Stimulated activated CD4-positive, alpha-beta T cell treated with anti-CD3 and anti-CD28 coated beads, Interleukin-4, amount 100 ng/mL, for 1 hour (primary cell): ENCODE measurements at places on chromosomes 2 and 18.
A peak's percentile ranks its signal among the peaks of the same experiment; 100 is the strongest.

GRCh38 chr18:24195296-24196053 is 56.6 kb downstream of the CABYR start:
- no peak for DNase-seq

- peak; percentile 26 for DNase-seq
Measured at GRCh38 chr2:207768866-207769596, 675 bp downstream of the FZD5 start.

- no peak for DNase-seq
Measured at GRCh38 chr2:62452701-62453454, 53.1 kb downstream of the TMEM17 start.

DNA sequence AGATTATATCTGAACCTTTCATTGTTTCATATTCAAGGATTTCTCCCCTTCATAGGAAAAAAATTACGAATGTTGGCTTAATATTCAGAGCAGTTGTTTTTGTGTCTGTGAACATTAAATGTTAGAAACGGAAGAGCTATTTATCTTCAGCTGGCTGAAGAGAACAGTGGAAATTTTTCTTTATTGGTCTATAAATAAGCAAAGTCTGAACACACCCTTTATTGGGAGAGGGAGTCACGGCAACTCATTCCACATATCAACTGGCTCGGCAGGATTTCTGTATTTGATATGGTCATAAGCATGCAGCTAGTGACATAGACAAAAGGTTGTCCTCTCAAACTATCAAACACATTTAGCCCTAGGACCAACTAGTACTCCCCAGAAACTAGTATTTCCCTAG is 468.4 kb upstream of the HNRNPA3 start:
- no peak for DNase-seq

DNA sequence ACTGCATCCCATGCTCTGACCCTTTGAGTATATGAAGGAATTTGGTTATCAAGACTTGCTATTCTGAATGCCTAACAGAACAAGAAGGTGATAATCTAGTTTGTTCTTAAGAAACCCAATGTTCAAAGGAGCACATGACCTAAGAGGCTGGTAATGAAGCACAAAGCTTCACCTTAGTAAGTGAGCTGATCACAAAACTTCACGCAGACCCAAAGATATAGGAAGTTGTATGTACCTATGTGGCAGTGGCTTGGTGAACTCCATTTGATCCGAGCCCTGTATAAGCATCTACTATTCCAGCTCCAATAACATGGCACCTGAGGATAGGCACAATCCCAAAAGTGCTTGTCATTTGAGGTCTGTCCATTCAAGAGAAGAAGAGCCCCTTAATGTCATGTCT is 78.6 kb downstream of the ANKRD44 start:
- DNase-seq: no peak

DNA sequence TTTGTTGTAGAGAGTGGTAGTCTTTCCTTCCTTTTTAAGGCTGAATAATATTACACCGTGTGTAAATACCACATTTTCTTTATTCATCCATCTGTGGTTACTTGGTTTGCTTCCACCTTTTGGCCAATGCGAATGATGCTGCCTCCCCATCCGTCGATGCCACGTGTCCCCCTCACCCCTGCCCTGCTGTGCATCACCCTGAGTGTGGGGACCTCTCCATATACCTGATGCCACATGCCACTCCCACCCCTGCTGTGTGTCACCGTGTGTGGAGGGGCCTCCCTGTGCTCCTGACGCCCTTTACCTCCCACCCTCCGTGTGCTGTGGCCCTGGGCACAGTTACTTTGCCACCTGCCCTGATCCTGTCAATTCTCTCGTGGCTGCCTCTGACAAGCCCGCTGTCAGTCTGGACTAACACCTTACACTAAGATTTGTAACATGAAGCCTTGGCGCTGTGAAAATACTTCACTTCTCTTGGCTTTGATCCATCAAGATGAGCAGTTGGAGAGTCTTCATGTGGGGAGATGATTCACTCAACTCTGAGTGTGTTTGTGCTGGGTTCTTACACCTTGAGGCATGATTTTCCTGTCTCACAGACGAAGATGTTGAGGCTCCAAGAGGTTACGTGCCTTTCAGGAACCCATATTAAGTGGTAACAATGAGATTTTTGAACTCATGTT is 234.0 kb downstream of the ZNF407 start:
- no peak for DNase-seq

DNA sequence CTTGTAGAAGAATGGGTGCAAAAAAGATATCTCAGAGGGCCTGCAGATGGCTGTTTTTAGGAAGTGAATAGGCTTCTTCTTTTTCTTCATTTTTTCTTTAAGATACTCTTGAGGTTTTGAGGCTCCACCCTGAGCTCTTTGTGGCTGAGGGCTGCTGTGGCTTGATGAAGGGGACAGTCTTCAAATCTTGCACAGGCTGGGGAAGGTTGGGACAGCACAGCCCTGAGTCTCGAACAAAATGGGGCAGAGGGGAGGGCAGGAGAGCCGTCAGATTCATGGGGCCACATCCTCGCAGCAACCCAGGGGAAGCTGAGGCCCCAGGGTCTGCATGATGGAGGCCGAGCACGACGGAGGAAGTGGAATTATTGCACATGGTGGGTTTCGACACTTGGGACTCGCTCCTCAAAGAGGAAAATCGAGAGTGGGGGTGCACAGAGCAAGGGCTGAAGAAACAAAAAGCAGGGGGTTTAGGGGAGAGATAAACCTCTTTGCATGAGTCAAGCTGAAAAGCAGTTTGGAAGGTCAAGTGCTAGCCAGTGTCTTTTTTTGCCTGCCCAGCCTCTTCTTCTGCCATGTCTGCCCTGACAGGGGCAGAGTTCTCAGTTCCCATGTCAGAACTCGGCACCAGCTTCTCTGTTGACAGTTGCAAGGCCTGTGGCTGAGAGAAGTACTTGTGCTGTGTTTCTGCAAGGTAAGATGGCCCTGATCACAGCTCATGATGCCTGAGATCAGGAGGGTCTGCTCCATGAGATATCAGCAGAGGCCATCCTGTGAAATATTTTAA is 19.5 kb downstream of the INPP4A start:
- DNase-seq: no peak

DNA sequence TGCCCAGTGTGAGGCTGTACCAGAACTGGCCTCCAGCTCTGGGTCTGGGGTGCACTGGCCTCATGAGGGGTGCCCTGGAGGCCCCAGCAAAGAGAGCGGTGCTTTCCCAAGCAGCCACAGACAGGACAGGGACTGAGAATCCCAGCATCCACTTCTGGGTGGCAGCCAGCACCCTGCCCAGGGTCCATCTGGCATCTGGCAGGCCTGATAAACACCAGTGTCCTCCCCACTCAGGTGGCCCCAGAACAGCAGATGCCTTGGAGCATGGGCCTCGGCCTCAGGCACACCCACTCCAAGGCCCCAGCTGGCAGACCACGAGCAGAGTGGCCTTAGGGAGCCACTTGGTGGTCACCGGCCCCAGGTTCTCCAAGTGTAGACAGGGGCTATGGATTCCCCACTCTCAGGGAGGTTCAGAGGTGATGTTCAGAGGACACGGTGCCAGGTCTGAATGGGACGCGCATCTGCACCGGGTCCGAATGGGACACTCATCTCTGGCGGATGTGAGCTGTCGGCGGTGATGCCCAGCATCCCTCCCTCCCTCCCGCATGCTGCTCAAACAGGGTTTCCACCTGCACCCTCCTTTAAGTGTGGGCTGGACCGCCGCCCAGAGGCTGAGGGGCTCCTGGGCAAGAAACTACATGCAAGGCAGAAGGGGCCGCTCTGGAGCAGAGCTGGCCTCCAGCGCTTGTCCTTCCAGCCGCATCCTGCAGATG is 82.2 kb upstream of the GPC1 start:
- DNase-seq: no peak

DNA sequence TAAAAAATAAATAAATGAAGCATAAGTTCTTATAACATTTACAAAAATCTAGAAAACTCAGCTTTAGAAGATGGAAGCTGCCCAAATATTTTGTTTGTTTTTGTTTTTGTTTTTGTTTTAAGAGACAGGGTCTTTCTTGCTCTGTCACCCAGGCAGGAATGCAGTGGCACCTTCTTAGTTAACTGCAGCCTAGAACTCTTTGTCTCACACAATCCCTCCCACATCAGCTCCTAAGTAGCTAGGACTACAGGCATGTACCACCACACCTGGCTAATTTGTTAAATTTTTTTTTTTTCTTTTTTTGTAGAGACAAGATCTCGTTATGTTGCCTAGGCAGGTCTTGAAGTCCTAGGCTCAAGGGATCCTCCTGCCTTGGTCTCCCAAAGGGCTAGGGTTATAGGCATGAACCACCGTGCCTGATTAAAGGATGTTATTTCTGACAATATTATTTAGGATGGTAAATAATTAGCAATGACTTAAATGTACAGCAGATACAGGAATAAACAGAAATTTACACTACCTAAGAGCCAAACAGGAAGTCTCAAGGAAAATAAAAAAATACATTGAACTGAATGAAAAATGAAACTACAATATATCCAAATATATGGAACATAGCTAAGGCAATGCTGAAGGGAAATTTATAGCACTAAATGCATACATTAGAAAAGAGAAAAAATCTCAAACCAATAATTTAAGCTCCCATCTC is 17.2 kb downstream of the SESTD1 start:
- DNase-seq: no peak

GRCh38 chr18:34097312-34097711 is 127.4 kb downstream of the NOL4 start:
- no peak for DNase-seq

DNA sequence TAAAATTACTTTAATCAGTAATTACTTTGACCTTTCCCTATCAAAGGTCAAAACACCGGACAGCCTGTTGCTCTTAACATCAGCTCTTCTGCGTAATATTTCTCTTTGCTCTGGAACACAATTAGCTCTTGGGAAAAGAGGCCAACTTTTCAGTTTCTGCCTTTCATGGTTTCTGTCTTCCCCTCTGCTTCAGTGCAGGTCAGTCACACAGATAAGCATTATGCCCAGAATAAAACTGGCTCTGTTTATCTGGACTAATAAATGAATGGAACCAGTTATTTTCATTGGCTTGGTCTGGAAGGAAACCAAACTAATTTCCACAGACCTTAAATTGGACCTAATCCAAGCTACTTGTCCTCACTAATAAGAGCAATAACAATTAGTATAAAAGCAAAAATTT is 26.2 kb upstream of the GALNT3 start:
- DNase-seq: no peak

DNA sequence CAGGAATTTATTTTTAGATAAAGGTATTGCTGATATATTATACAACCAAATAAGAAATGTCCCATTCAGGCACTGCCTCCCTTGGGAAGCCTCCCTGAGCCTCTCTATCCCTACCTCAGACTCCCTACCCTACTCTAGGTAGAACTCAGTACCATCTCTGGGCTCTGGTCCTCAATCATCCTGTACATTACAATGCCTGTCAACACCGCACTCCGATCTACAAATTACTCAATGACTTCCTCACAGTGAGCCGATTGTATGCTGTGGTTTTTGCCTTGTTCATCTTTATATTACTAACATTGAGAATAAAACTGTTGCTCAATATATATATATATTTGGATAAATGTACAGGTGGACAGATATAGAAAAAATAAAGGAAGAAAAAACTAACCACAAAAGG is 207.5 kb downstream of the STK39 start:
- DNase-seq: no peak

DNA sequence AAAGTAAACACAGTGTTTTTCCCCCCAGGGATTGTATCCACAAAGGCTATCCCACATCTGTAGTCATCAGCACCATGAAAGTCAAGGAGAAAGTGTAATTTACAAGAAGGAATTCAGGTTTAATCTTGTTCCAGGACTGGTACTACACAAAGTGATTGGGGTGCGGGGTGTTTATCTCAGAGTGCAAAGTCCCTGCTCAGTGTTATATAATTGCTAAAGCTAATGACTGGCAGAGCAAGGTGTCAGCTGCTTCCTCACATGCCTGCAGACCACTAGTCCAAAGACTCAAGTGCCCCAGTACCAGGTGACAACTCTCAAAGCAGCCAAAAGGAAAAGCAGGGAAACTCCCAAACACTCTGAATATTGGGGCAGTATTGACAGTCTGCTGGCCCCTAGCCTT is 40.4 kb upstream of the PDCL3 start:
- no peak for DNase-seq

- no peak for DNase-seq
Measured at GRCh38 chr18:48721312-48721711, 182.5 kb downstream of the CTIF start.

- no peak for DNase-seq
Measured at GRCh38 chr2:10759151-10759714, 37.8 kb downstream of the ATP6V1C2 start.

DNA sequence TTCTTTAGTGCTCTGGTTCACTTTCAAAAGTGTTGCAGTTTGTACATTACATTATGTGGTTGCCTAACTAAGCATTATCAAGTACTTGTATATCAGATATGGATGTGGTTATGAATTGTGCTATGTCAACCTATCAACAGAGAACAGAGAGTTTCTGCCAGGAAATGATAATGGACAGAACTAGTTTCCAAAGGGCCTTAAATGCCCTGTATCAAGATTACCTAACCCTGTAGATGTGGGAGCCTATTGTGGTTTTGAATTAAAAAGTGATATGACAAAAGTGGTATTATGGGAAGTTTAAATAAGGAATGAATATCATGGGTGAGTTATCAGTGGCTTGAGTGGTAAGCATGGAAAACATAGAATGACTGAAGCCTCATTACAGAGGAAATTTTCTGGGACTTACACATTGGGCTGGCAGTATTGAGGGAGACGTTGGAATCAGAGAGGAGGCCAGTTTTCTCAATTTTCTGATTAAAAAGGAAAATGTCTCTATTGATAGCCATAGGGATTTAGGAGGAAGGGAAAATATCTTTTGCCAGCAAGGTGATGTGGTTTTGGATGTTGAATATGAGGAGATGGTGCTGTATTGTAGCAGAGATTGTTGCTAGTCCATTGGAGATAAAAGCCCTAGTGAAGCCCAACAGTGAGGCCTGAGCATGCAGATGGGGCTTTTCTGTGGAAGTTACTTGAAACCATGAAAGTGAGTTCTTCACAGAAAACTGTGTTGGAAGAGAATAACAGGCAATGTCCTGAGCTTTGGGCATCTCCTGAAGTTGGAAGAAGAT is 140.7 kb downstream of the TTC27 start:
- DNase-seq: no peak

GRCh38 chr2:190804182-190804795 is 76.3 kb upstream of the GLS start:
- DNase-seq: no peak

- DNase-seq: no peak
Measured at GRCh38 chr2:121090088-121090715, 194.8 kb downstream of the TFCP2L1 start.

GRCh38 chr2:56211048-56211447 is 27.3 kb downstream of the CCDC85A start:
- DNase-seq: no peak

GRCh38 chr2:148926981-148927401 is 52.0 kb downstream of the KIF5C start:
- peak; percentile 4 for DNase-seq

DNA sequence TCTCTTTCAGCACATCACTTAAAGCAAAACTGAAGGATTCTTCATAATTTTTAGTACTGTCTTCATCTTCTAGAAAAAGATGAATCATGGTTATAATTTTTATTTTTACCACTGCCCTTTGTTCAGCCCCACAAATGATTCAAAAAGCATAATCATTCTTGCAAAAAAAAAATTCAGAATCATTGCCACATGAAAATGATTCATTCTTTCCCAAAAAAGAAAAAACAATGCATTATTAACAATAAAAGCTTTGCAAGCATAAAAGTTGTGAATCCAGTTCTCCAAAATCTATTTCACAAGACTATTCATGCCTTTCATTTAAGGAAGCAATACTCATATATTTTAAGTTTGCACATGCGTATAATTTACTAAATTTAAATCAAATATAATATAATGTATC is 204.8 kb downstream of the RBM43 start:
- no peak for DNase-seq

- peak; percentile 21 for DNase-seq
Measured at GRCh38 chr18:12659904-12660605, 2.1 kb upstream of the SPIRE1 start.
